ENCODE measurements at places on chromosomes 11 and 22.

GRCh38 chr11:130533113-130533798 is 84.8 kb downstream of the ADAMTS15 start:
- no peak for DNase-seq
- H3K4me1 ChIP-seq, result no peaks in the 10 kb centered on the region
- no peak overlapping the region for H3K4me3 ChIP-seq
- H3K27me3 ChIP-seq, result peaks cover 7% of the 10 kb centered on the region
- no peak overlapping the region for H3K27ac ChIP-seq

DNA sequence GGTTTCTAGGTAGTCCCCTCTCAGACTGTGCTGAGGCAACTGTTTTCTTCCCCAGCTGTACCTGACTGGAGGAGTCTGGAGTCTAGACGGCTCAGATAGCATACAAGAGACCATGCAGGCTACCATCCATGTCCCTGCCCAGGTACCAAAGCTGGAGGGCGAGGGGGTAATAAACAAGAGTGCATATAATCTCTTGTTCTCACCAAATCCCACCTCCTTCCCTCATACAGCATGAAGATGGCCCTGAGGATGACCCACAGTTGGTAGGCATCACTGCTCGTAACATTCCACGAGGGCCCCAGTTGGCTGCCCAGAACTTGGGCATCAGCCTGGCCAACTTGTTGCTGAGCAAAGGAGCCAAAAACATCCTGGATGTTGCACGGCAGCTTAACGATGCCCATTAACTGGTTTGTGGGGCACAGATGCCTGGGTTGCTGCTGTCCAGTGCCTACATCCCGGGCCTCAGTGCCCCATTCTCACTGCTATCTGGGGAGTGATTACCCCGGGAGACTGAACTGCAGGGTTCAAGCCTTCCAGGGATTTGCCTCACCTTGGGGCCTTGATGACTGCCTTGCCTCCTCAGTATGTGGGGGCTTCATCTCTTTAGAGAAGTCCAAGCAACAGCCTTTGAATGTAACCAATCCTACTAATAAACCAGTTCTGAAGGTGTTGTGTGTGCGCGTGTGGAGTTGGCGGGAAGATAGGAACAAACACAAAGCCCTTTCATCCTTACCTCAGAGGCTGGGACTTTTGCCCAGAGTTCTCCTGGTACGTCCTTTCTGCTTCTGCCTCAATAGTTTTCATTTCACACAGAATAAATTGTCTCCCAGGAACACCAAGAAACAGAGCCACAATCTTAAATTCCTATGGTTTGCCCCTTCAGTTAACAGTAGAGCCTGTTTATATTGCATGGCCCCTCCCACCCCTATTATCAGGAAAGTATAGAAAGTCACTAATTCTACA is 8.5 kb downstream of the HMBS start:
- no peak overlapping the region for H3K27ac ChIP-seq
- DNase-seq, result peak; percentile 52
- H3K36me3 ChIP-seq, result peaks cover 13% of the 10 kb centered on the region
- H3K4me3 ChIP-seq, result no peak overlapping the region

DNA sequence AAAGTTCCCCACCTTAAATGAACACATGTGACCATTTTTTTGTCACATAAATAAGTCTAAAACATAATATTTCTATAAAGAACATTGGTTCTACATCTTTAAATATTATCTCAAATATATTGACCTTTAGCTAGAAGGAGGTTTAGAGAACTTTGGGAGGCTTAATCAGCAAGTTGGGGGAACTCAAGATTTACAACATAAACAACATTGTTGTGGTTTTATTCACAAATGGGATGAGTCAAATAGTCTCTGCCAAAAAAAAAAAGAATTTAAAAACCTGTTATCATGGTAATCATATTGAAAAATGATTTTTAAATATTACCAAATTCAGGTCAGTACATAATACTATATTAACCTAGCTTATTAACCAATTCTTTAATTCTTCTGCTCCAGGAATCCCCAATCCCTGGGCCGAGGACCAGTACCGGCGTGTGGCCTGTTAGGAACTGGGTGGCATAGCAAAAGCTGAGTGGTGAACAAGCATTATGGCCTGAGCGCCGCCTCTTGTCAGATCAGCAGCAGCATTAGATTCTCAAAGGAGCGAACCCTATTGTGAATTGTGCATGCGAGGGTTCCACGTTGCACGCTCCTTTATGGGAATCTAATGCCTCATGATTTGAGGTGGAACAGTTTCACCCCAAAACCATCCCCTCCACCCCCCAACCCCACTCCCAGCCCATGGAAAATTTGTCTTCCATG is 98.2 kb downstream of the RDX start:
- no peaks in the 10 kb centered on the region for H3K36me3 ChIP-seq
- peaks cover 10% of the 10 kb centered on the region for H3K4me1 ChIP-seq
- no peak overlapping the region for H3K27ac ChIP-seq
- H3K27me3 ChIP-seq, result no peaks in the 10 kb centered on the region
- DNase-seq, result no peak

DNA sequence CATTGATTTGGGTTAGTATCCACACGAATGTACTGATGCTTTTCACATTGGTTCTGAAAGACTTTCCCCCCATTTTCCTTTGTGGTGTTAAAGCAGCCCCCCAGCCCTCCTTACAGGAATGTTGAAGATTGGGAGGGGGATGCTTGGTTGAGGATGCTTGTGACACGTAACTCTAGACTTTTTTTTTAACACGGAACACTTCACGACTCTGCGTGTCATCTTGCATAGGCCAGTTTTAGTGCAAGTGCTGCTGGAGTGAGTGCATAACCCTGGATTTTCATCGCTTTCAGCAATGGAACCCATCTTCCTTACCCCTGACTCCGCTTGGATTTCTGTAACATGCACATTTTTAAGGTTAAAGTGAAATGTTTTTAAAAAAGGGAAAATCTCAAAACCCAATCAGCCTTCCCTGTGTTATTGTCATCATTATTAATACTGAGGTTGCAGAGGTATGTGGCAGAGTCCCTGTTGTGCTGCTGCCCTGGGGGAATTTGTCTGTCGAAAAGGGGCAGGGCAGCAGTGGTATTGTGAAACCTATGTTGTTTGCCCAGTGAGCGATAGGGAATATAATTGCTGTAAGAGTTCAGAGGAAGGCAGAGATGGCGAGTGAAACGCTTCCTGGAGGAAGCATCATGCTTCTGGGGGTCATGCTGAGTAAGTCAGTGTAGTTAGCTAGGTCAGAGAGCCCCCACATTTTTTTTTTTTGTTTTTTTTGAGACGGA is 12.1 kb downstream of the CECR2 start:
- H3K4me1 ChIP-seq, result peaks cover 11% of the 10 kb centered on the region
- H3K27ac ChIP-seq, result peak overlapping the region; percentile 8
- no peak overlapping the region for H3K4me3 ChIP-seq
- no peaks in the 10 kb centered on the region for H3K27me3 ChIP-seq

- no peak for DNase-seq
- no peak overlapping the region for H3K27ac ChIP-seq
- H3K4me1 ChIP-seq, result peaks cover 4% of the 10 kb centered on the region
- no peaks in the 10 kb centered on the region for H3K36me3 ChIP-seq
- peaks cover 16% of the 10 kb centered on the region for H3K27me3 ChIP-seq
- no peak overlapping the region for H3K4me3 ChIP-seq
These were observed 1.6 kb upstream of the FGF19 start for GRCh38 chr11:69705351-69705811.

DNA sequence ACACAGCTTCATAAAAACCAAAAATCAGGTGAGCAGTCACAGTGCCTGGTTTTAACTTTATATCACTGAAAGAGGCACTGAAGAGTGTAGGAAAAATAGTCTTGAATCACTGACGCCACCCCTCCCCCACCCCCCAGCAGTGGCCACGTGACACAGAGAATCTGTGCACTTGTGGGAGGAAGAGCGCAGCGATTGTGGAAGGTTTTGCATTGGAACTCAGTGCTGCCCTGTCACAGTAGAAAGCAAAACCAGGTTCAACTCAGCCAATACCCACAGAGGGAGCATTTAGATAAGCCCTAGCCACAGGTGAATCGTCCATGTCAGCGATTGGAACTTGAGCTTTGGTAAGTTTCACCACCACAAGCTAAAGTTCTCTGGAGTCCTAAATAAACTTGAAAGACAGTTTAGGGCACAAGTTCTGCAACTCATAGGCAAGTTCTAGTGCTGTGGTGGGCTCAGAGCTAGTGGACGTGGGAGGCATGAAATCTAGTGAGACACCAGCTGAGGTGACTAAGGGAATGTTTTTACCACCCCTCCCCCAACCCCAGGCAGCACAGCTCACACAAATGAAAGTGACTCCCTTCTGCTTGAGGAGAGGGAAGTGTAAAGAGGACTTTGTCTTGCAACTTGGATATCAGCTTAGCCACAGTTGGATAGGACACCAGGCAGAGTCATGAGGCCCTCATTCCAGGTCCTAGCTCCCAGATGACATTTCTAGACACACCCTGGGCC is 13.3 kb downstream of the OR52B2 start:
- no peak overlapping the region for H3K27ac ChIP-seq
- no peaks in the 10 kb centered on the region for H3K4me1 ChIP-seq
- no peaks in the 10 kb centered on the region for H3K27me3 ChIP-seq
- DNase-seq, result no peak

DNA sequence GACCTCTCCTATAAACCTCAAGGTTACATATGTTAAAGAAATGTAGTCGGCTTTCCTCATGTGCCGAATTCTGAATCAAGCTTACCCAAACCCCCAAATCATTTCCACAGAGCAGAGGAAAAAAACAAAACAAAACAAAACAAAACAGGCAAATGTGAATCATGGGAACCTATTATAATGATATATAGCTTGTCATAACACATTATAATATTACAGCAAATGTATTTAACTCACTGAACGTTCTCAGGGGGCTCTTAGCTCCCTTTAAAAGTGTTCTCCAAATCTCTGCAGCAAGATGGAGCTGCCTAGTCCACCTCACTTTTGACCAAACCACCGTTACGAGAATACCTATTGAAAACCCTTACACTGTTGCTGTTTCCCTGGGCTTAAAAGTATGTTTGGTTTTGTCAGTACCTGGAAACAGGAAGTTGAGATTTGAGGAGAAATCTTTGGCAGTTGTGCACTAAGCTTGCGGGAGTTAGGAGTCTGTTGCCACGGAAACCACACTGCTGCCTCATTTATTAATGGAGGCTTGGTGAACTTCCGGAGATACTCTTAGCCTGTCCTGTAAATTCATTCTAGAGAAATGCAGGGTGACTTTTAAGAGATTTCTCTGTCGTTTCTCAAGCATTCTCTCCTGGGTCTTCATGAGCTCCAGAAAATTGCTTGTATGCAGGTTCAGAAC is 167.0 kb upstream of the RASSF10 start:
- peaks cover 17% of the 10 kb centered on the region for H3K4me1 ChIP-seq
- H3K27me3 ChIP-seq, result no peaks in the 10 kb centered on the region
- H3K27ac ChIP-seq, result no peak overlapping the region
- no peak overlapping the region for H3K4me3 ChIP-seq
- DNase-seq, result no peak
- no peaks in the 10 kb centered on the region for H3K36me3 ChIP-seq

DNA sequence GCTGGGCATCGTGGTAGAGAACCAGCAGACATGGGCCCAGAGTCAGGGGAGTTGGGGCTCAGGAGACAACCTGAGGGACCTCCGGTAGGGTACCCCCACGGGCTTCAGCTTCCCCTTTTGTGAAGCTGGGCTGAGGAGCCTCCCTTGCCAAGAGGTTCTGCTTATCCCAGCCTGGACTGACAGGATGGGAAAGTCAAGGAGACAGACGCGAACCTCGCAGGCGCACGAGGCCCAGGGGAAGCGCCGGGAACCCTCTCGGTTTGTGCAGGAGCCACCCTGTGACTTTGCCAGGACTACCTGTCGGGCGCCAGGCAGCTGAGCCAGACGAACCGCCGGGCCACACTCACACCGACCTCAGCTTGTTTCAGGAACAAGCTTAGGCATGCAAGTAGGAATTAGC is 566.1 kb downstream of the BRD1 start:
- H3K4me3 ChIP-seq, result no peak overlapping the region
- no peak overlapping the region for H3K27ac ChIP-seq
- no peaks in the 10 kb centered on the region for H3K4me1 ChIP-seq
- no peaks in the 10 kb centered on the region for H3K36me3 ChIP-seq
- peaks cover 10% of the 10 kb centered on the region for H3K27me3 ChIP-seq

DNA sequence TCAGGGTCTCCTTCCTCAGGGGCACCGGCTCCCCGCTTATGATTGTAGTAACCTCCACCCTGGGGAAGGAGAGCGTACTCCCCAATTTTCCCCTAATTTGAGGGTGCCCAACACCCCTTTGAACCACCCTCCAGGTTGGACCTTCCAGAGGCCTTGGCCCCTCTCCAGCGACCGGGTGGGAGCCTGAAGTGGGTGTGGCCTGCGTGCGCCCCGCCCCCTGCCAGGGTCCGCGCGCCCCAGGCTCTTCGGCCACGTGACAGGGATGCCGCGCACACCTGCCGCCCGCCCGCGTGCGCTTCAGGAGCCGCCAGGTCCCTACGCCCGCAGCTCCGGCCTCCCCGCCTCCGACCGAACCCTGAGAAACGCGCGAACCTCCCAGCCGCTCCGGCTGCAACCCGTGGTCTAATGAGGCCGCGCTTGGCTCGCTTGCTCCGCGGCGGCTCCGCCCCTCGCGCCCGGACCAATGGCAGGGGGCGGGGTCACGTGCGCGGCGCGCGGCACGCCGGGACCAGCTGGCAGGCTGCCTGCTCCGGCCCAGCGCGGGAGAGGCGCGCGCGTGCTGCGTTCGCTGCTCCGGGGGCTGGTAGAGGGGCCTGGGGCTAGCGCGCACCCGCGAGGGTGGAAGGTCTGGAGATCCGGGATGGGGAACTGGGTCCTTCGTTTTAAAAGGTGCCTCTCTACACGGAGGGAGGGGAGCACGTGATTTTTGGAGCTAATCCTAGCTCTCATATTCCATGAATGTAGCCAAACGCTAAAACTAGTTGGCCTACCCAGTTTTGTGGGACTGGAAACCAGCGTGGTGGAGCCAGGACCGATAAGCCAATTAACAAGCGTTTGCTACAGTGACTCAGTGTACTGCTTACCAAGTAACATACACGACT is at the start of gene FOXRED2:
TSS of gene FOXRED2 (minus strand) at position 404 of the 881 bp plus-strand sequence. CDS start 618 bp downstream, outside the sequence.
- no peaks in the 10 kb centered on the region for H3K36me3 ChIP-seq
- peak; percentile 92 for DNase-seq
- H3K4me3 ChIP-seq, result peak within 1 kb of the TSS; percentile 24
- H3K27ac ChIP-seq, result peak within 1 kb of the TSS; percentile 76
- peaks cover 16% of the 10 kb centered on the region for H3K4me1 ChIP-seq
- no peaks in the 10 kb centered on the region for H3K27me3 ChIP-seq

DNA sequence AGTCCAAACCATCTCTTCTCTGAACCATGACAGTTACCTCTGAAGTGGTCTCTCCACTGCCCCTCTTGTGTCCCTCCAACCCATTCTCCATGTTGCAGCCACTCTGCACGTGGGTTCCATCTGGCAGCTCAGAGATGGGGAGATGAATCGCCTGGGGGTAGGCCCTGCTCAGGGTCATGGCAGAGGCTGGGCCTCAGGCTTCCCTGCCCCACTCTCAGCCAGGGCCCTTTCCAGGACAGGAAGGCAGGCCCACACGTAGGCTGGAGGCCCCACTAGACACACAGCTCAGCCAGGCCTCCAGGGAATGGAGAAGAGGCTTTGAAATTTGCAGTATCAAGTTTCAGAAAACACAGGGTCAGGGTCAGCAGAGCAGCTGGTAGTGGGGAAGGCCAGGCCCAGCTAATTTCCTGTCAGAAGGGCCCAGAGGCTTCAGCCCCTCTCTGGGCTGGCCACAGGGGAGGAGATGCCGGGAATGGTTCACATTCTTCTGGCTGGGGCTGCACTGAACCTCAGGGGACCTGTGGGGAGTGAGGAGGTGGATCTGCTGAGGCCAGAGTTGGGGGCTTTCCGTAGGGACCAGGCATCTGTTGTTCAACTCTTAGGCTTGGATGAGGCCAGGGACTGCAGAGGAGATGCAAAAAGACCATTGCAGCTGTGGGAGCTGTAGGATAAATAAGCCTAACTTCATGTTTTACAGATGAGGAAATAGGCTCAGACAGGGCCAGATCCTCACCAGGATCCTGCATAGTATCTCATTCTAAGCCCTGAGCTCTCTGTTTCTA is 101.6 kb downstream of the SWAP70 start:
- no peaks in the 10 kb centered on the region for H3K36me3 ChIP-seq
- H3K27ac ChIP-seq, result no peak overlapping the region
- no peaks in the 10 kb centered on the region for H3K4me1 ChIP-seq
- H3K27me3 ChIP-seq, result no peaks in the 10 kb centered on the region
- no peak overlapping the region for H3K4me3 ChIP-seq
